T-helper 17 cell (primary cell): ENCODE measurements at places on chromosomes 5 and 9. TPM values are rescaled to one million over a fixed set of nuclear protein-coding genes. Genes with fewer than 3 reads are reported as not detected.

GRCh38 chr9:122393284-122393983 lies 22.6 kb downstream of the PTGS1 start:
- peaks cover 6% of the 10 kb centered on the region for H3K4me1 ChIP-seq
- H3K27me3 ChIP-seq: peaks cover 65% of the 10 kb centered on the region
- no peak overlapping the region for H3K4me3 ChIP-seq
- H3K36me3 ChIP-seq: peaks cover 4% of the 10 kb centered on the region

DNA sequence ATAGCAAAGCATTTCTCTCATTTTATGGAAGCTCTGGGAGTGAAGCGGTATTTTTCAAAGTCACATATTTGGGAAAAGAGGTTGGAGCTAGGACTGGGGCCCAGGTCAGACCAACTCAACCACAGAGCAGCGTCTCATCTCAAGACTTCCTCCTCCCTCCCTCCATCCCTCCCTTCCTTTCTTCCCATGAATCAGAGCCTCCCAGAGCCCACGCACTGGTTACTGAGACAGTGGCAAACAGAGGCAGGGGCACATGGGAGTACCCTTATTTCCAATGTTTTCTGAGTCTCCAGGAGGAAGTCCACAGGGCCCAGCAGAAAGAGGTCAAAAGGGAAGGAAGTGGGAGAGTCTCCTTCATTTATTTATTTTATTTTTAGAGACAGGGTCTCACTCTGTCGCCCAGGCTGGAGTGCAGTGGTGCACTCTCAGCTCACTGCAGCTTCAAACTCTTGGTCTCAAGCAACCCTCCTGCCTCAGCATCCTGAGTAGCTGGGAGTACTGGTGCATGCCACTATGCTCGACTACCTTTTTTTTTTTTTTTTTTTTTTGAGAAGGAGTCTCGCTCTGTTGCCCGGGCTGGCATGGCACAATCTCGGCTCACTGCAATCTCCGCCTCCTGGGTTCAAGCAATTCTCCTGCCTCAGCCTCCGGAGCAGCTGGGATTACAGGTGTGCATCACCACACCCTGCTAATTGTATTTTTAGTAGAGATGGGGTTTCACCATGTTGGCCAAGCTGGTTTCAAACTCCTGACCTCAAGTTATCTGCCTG lies 52.5 kb upstream of the CDKN2AIPNL start:
- no peak for DNase-seq
- H3K4me3 ChIP-seq: no peak overlapping the region
- no peaks in the 10 kb centered on the region for H3K27me3 ChIP-seq
- H3K27ac ChIP-seq: no peak overlapping the region
- no peaks in the 10 kb centered on the region for H3K36me3 ChIP-seq

GRCh38 chr9:35258660-35259474 lies 97.1 kb downstream of the UNC13B start:
- H3K36me3 ChIP-seq: peaks cover under 1% of the 10 kb centered on the region
- H3K4me3 ChIP-seq: no peak overlapping the region
- H3K27me3 ChIP-seq: peaks cover 20% of the 10 kb centered on the region
- H3K4me1 ChIP-seq: peaks cover 10% of the 10 kb centered on the region
- DNase-seq: peak; percentile 12
- H3K27ac ChIP-seq: no peak overlapping the region

GRCh38 chr9:107273634-107274033 lies 9.4 kb upstream of the RAD23B start:
- H3K4me1 ChIP-seq: peaks cover 10% of the 10 kb centered on the region
- no peak for DNase-seq
- H3K27ac ChIP-seq: no peak overlapping the region
- peaks cover 56% of the 10 kb centered on the region for H3K27me3 ChIP-seq
- H3K36me3 ChIP-seq: peaks cover 2% of the 10 kb centered on the region

The TNFSF15 gene
- 0.05 TPM for total RNA-seq

GRCh38 chr5:140227046-140227445 lies 52.1 kb downstream of the CYSTM1 start:
- DNase-seq: no peak
- H3K27ac ChIP-seq: no peak overlapping the region
- no peak overlapping the region for H3K4me3 ChIP-seq

GRCh38 chr9:120402741-120403542 lies 177.0 kb downstream of the CDK5RAP2 start:
- peaks cover 15% of the 10 kb centered on the region for H3K36me3 ChIP-seq
- peaks cover 7% of the 10 kb centered on the region for H3K4me1 ChIP-seq
- H3K27me3 ChIP-seq: no peaks in the 10 kb centered on the region

GRCh38 chr5:87074072-87074471 lies 193.6 kb upstream of the RASA1 start:
- DNase-seq: no peak
- H3K27ac ChIP-seq: no peak overlapping the region
- H3K4me3 ChIP-seq: no peak overlapping the region

DNA sequence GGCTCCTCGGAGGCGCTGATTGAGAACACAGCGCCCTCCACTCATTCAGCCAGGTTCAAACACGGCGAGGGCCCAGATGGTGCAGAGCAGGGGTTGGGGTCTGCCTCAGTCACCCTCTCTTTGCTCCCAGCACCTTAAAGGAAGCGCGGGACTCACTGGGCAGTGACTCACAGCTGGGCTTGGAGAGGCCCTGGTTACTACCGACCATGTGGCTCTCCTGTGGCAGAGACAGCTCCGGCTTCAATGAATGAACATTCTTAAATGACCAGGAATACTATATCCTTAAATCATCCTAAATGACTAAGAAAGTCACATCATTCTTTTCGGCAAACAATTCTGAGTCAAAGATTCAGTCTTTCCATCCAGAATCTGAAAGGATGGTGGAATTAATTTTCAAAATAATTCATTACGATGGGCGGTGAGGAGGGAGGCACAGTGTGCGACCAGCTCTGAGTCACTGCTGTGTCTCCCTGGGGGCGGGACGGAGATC lies 1.6 kb upstream of the INPP5E start:
- peak overlapping the region; percentile 63 for H3K4me3 ChIP-seq
- H3K4me1 ChIP-seq: peaks cover 16% of the 10 kb centered on the region
- no peak for DNase-seq
- H3K36me3 ChIP-seq: peaks cover 2% of the 10 kb centered on the region

DNA sequence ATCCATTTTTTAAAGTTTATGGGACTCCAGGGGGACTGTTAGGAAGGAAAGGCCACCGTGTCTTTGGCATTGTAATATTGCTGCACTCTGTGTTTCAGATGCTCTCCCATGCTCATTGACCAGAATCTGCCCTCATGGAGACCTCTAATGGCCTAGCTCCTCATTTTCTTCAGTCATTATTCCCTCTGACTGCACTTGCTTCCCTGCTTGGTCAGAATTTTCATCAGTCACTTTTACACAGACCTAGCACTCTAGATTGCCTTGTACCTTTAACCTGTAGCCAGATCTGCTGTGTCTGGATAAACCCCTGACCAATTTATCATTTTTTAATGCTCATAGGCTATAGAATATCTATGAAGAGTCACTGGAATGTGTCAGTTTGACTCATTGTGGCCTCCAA lies 155.5 kb upstream of the NUDT12 start:
- no peak for DNase-seq
- no peaks in the 10 kb centered on the region for H3K36me3 ChIP-seq
- H3K4me1 ChIP-seq: no peaks in the 10 kb centered on the region
- no peak overlapping the region for H3K27ac ChIP-seq
- H3K27me3 ChIP-seq: no peaks in the 10 kb centered on the region

GRCh38 chr5:43123887-43124286 lies 3.2 kb downstream of the ZNF131 start:
- peaks cover 7% of the 10 kb centered on the region for H3K36me3 ChIP-seq
- H3K4me3 ChIP-seq: peak overlapping the region; percentile 60
- peak overlapping the region; percentile 98 for H3K27ac ChIP-seq

The EDIL3 gene
- not detected for total RNA-seq

- H3K27me3 ChIP-seq: no peaks in the 10 kb centered on the region
- H3K4me3 ChIP-seq: no peak overlapping the region
- DNase-seq: no peak
- H3K36me3 ChIP-seq: no peaks in the 10 kb centered on the region
- no peak overlapping the region for H3K27ac ChIP-seq
These were observed 358.1 kb upstream of the GRAMD2B start for GRCh38 chr5:126065061-126065460.

The SPRY4 gene
- not detected for total RNA-seq

DNA sequence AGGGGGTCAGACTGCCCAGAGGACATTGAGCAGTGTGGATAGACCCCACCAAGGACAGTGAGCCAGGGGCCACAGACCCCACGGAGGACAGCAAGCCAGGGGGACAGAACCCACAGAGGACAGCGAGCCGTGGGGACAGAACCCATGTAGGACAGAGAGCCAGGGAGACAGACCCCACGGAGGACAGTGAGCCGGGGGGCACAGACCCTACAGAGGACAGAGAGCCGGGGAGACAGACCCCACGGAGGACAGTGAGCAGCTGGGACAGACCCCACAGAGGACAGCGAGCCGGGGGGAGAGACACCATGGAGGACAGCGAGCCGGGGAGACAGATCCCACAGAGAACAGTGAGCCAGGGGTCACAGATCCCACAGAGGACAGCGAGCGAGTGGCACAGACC lies 3.4 kb upstream of the ZDHHC11 start:
- no peak overlapping the region for H3K27ac ChIP-seq
- H3K36me3 ChIP-seq: no peaks in the 10 kb centered on the region
- H3K4me3 ChIP-seq: peak overlapping the region; percentile 25
- peaks cover 10% of the 10 kb centered on the region for H3K27me3 ChIP-seq

DNA sequence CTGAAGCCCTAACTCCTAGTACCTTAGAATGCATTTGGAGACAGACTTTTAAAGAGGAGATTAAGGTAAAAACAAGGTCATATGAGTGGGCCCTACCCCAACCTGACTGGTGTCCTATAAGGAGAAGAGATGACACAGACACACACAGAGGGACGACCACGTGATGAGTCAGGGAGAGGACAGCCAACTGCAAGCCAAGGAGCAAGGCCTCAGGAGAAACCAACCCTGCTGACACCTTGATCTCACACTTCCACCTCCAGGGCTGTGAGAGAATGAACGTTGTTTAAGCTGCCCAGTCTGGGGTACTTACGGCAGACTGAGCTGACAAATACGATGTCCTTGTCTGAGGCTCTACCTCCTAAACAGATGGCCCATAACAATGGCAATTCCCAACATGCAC lies 93.6 kb downstream of the ROR2 start:
- no peaks in the 10 kb centered on the region for H3K36me3 ChIP-seq
- H3K27me3 ChIP-seq: peaks cover 38% of the 10 kb centered on the region
- no peaks in the 10 kb centered on the region for H3K4me1 ChIP-seq
- no peak overlapping the region for H3K4me3 ChIP-seq
- DNase-seq: no peak
- no peak overlapping the region for H3K27ac ChIP-seq

The RANBP3L gene
- total RNA-seq: not detected

The PLGRKT gene
- total RNA-seq: 23.5 TPM

DNA sequence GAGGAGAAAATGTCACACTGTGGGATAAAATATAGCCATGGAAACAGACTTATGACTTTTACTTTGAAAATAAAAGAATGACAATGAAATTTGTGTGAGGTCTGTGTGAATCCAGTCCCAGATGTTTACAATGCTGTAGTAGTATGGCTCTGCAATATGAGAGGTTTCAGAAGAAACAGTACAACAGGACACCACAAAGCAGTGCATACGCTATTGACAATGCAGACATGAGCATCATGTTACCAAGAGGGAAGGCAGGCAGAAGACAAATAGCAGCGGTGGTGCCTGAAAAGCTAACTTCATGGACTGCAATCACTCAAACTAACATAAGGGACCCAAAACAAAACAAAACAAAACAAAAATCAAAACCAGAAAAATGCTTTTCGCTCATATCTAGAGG lies 1.8 kb downstream of the FGF10 start:
- no peak overlapping the region for H3K27ac ChIP-seq
- DNase-seq: no peak
- no peak overlapping the region for H3K4me3 ChIP-seq
- peaks cover 21% of the 10 kb centered on the region for H3K27me3 ChIP-seq
- H3K36me3 ChIP-seq: no peaks in the 10 kb centered on the region

DNA sequence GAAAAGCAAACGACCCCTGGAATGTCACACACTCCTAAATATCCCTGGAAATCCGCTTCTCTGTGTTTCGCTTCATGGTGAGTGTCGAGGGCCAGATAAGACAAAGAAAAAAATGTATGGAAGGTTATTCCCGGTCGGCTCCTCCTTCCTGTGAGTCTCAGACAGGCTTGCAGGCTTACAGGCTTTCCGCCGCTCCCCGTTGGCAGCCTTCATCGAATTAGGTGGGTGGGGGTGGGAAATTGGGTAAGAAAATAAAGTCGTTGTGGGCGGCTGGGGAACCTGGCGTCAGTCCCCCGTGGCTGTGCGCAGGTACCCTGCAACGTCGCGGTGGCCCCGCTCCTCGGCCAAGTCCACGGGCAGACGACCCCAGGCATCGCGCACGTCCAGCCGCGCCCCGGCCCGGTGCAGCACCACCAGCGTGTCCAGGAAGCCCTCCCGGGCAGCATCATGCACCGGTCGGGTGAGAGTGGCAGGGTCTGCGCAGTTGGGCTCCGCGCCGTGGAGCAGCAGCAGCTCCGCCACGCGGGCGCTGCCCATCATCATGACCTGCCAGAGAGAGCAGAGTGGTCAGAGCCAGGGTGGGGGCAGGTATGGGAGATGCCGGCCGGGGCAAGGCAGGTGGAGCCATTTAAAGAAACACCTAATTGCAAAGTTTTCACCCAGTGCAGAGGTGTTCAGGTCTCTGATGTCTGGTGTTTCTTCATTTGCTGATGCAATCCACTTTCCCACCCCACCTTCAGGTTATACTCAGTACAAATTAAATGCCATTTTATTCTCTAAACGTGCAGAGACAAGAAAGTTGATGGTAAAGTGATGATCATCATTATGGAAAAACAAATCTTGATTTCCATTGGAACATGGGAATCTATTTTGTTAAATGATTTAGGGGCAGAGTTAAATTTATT lies 3.2 kb downstream of the CDKN2B start:
- H3K36me3 ChIP-seq: peaks cover 2% of the 10 kb centered on the region
- H3K4me1 ChIP-seq: peaks cover 28% of the 10 kb centered on the region
- peak overlapping the region; percentile 68 for H3K27ac ChIP-seq
- H3K27me3 ChIP-seq: peaks cover 50% of the 10 kb centered on the region

DNA sequence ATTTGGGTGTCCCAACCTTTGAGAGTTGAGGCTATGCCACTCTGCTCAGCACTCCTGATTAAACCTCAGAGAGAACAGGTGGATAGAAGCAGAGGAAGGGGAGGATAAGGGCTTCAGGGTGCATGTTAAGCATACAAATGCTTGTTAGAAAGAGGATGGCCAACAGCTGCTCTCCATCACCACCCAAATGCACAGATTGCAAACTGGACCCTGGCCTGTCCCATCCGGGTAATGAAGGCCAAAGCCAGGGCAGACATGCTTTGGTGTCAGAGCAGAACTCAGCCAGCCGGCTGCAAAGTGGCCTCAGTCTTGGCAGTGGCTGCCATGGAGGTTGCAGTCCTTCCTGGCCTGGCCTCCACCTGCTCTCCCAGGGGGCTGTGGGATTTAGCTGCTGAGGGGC lies 84.3 kb downstream of the SIL1 start:
- no peaks in the 10 kb centered on the region for H3K4me1 ChIP-seq
- no peak overlapping the region for H3K27ac ChIP-seq
- DNase-seq: no peak
- no peak overlapping the region for H3K4me3 ChIP-seq
- no peaks in the 10 kb centered on the region for H3K27me3 ChIP-seq

The FGF18 gene
- total RNA-seq: 0.44 TPM

The PCDHB14 gene
- total RNA-seq: not detected

The SLC6A3 gene
- total RNA-seq: not detected

- no peak overlapping the region for H3K4me3 ChIP-seq
- peaks cover 53% of the 10 kb centered on the region for H3K27me3 ChIP-seq
- peaks cover 2% of the 10 kb centered on the region for H3K36me3 ChIP-seq
- H3K4me1 ChIP-seq: no peaks in the 10 kb centered on the region
- no peak overlapping the region for H3K27ac ChIP-seq
- no peak for DNase-seq
These were observed 7.1 kb downstream of the ARHGEF28 start for GRCh38 chr5:73633060-73633459.

- H3K27ac ChIP-seq: peak overlapping the region; percentile 93
- no peak for DNase-seq
- H3K27me3 ChIP-seq: no peaks in the 10 kb centered on the region
- H3K4me1 ChIP-seq: peaks cover 11% of the 10 kb centered on the region
These were observed 11.0 kb upstream of the GNPDA1 start for GRCh38 chr5:142023836-142024235.
